ENCODE measurements at places on chromosomes 5 and 9.

- DNase-seq, result no peak
Measured at GRCh38 chr9:5361326-5362010, 21.8 kb upstream of the RLN1 start.

DNA sequence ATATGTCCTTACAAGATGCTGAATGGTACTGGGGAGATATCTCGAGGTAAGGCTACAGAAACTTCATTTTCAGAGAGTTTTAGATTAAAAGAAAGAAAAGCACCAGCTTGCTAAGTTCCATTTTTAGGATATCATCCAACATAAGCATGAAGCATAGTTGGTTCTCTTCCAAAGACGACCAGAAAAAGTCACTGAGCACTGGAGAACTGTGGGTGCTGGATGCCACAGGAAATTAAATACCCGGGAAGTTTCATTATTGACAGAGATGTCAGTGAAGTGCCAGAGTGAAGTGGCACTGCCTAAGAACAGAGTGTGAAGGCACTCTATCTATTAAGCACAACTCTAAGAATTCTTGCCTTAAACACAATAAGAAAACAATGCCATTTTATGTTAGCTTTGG lies 76.8 kb downstream of the PIK3R1 start:
- DNase-seq, result no peak

GRCh38 chr5:102711525-102712385 lies 43.4 kb upstream of the PAM start:
- DNase-seq, result no peak

- no peak for DNase-seq
Measured at GRCh38 chr9:112624711-112625707, 92.9 kb downstream of the INIP start.

- no peak for DNase-seq
Measured at GRCh38 chr9:95147452-95148207, 169.9 kb downstream of the FANCC start.

Measured in activated T-helper 9 cell treated with anti-CD3 and anti-CD28 coated beads, Interleukin-2, amount 50 U/mL, for 16 hours (primary cell).